ENCODE measurements at places on chromosomes 13 and 19.

DNA sequence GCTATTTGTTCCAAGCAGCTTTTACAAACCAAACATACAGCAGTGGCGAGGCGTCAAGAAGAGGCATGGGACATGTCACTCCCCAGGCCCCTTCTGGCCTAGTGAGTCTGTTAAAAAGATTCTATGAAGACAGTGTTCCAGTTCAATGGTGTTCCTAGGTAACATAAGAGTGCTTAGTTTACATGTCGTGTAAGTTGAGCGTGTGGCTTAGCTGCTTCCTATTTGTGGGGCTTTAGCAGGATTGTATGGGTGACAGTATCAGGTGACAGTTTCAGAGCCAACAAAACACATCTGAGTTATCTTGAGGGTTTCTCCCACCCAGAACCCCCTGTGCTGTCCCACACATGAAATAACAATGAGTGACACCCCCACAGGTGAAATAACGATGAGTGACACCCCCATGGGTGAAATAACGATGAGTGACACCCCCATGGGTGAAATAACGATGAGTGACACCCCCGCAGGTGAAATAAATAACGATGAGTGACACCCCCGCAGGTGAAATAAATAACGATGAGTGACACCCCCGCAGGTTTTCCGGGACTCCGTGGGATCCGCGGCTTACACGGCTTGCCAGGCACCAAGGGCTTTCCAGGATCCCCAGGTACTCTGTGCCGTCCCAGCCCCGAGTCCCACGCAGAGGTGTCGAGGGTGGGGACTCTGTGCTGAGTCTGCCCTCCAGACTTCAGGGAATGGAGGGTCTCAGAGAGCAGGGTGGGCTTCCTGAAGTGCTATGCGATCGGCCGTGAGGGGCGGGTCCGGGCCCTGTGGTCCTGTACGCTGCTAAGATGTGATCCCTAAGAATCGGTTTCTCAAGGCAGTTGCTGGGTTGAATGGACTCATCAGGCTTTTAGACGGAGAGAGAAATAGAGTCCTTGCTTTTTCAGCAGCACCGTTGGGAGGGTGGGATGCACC, 68.6 kb downstream of the RAB20 start:
- no peak for DNase-seq

DNA sequence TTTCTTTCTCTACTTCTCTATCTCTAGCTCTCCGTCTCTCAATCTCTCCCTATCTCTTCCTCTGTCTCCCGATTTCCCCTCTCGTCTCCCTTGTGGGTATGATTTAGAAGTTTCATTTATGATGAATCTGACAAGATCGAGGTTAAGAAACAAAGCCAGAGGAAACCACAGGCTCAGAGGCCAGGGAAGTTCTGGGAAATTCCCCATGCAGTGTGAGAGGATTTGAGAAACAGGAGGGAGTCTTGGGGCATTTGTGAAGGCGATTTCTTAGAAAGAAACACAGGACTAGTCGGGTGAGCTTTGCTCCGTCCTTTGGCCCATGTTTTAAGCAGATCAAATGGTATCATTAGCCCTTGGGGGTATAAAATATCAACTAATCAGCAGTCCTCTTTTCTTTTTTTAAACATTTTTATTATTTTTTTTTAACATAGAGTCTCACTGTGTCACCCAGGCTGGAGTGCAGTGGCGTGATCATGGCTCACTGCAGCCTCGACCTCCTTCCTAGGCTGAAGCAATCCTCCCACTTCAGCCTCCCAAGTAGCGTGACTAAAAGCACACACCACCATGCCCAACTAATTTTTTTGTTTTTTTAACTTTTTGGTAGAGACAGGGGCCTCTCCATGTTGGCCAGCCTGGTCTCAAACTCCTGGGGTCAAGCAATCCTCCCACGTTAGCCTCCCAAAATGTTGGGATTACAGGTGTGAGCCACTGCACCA, 25.8 kb downstream of the TNFSF9 start:
- DNase-seq: peak; percentile 53

DNA sequence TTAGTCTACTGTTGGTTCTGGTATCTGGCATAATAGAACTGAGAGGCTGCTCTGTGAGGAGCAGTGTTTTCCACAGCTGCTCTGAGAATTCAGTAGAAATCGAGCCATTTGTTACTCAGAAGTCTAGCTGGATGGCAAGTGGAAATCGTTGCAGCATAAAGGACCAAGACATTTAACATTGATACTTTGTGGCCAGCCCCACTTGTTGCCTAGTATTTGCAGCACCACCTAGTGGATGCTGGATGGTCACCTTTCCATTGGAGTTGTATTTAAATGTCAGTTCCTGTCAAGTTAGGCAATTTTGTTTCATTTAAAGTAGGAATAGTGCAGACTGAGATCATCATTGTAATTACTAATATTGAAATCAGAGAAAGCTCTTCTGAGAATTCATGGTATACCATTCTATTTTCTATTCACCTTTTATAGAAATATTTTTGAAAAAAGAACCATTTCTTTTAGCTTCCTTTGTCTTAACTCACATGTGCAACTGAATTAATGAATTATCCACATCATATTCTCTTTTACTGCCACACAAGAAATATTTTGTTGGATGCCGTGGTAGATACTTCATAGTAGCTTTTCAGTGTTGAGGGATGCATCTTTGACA, 64.6 kb downstream of the PDS5B start:
- DNase-seq: peak; percentile 84

DNA sequence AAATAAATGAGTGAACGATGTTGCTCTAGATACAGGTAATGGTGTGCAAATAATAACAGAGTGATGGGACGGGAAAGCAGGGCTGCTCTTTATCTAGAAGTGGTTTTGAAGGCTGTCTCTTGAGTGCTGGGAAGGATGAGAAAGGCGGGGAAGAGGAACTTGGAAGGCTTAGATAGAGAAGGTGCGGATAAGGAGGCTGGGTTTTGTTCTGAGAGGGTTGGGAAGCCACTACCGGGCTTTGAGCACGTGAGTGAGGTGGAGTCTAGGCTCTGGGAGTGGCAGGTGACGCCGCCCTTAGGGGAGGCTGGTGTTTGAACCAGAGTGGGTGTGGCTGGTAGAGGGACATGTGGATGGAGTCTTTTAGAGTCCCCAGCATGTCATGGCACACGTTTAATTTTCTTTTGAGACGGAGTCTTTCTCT, 811 bp downstream of the ARMC6 start:
- DNase-seq: peak; percentile 56

DNA sequence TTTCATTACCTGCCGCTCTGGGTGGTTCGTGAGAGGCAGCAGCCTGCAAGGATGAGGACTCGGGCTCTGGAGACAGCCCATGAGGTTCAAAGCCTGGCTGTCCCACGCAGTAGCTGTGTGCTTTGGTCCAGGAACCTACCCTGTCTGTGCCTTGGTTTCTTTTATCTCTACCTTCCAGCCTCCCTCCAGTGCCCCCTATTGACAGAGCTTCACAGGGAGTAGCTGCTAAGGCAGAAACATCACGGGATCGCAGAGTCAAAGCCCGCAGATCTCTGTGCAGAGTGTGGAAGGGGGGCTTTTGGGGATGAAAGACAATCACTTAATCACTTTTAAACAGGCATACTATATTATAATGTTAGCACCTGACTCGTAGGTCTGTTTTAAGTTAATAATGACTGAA, 16.2 kb downstream of the ZNF71 start:
- DNase-seq: no peak
